ENCODE measurements at places on chromosomes 2 and 18. TPM values are rescaled to one million over a fixed set of nuclear protein-coding genes. Genes with fewer than 3 reads are reported as not detected.

Gene ZNF804A
- not detected for total RNA-seq

Gene GALNT3
- 1.1 TPM for total RNA-seq

Gene CAVIN2
- total RNA-seq = 8.6 TPM

Gene GULP1
- 1.2 TPM for total RNA-seq

Gene FAP
- total RNA-seq = 0.58 TPM

Gene GPAT2
- 1.3 TPM for total RNA-seq

Gene MOCOS
- 27.4 TPM for total RNA-seq

Gene MBOAT2
- total RNA-seq = 0.91 TPM

Gene CAMKMT
- 4.9 TPM for total RNA-seq

Gene CACNB4
- 0.20 TPM for total RNA-seq

DNA sequence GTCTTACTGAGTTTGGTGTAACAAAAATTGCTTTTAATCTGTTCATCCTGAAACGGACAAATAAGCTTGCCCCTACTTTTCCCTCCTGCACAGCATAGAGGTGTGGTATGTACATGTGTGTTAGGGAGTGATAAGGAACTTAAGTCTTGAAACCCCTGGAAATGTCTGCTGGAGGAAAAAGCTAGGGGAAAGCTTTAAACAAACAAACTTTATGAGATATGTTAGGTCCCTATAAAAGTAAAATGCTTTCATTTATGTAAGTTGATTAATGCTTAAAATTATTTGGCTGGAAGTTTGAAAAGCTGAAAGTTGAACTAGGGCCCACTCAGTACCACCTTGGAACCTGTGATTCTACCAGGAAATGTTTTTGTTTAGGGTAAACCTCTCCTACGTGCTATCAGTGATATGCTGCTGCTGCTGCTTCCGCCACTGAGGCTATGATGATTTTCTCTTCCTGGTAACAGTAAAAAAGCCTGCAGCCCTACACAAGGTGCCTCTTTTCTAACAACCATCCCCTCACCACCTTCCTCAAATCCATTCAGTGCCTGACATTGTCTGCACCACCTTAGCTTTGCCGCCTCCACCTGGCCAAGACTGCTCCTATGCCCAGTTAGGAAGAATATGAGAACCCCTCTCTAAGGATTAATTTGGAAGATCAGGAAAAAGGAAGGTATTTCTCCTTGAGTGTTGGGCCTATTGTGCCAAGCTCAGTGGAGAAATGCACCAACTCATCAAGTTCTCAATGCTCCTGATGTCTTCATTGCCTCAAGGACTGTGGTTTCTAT is 2.5 kb upstream of the YES1 start:
- no peak for DNase-seq

- no peak for DNase-seq
Measured at GRCh38 chr2:40403233-40403836, 48.6 kb downstream of the SLC8A1 start.

GRCh38 chr2:35443087-35443486 is 912.5 kb upstream of the CRIM1 start:
- DNase-seq = no peak

DNA sequence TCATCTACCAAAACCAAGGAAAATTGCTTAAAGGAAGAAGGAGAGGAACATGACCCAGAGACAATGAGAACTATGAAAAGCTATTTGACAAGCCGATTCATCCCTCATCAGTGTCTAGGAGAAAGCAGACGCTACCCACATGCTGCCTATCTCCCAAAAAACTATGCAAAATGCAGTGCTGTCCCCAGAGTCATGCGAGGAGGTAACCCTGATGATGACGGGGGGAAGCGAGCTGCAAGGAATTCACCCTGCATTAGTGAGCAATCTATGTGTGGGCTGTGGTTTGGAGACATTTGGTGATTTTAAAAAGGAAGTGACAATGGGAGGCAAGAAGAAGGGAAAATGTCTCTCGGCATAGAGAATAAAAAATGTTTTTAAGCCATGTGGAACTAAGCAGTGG is 472.7 kb downstream of the CMPK2 start:
- no peak for DNase-seq

- no peak for DNase-seq
Measured at GRCh38 chr2:75012080-75012479, 53.6 kb downstream of the POLE4 start.

DNA sequence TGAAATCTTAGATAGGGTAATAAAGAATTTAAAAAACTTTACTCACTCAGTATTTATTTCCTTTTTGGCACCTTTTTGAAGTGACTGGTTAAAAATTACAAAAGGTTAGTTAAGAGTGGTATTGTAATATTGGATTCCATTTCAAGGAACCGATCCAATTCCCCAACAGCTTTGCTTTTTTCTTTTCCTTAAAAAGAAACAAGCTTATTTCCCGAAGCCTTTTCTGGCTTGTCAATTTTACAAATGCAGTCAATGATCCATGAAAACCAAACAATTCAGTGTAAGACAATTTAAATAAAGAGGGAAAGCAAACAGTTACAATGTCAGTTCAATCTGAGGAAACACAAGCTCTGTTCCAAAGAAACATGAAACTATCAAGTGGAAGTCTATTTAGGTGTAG is 200.2 kb downstream of the RIT2 start:
- DNase-seq = no peak

DNA sequence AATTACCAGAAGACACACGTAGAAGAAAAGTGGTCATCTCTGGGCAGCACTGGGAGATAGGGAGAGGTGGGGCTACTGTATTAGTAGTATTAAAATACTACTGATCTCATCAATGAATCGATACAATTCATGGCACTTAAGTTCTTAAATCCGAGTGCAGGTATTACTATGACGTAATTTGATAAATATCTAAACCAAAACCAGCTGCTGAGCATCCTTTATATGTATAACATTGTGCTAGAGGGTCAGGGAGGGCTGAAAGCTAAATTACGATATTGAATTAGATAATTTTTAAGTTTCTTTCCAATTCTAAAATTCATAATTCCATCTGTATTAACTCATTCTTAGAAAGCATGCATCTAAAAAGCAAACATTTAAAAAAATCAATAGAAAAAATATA is 25.3 kb downstream of the DARS1 start:
- no peak for DNase-seq

DNA sequence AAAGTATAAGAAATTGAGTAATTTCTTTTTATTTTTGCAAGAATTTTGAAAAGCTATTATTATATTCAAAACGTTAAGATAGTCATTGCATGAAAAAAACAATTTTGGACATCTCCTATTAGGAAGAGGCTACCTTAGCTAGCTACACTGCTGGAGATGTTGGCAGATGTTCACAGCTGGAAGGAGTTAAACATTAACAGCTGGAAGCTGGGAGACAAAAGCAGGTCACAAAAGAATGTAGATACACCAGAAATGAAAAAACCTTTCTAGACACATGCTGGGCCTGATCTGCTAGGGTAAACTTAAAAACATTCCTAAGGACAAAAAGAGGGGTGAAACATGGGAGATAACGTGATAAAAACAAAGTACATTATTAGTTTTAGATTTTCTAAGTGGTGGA is 84.4 kb downstream of the SESTD1 start:
- DNase-seq = no peak

DNA sequence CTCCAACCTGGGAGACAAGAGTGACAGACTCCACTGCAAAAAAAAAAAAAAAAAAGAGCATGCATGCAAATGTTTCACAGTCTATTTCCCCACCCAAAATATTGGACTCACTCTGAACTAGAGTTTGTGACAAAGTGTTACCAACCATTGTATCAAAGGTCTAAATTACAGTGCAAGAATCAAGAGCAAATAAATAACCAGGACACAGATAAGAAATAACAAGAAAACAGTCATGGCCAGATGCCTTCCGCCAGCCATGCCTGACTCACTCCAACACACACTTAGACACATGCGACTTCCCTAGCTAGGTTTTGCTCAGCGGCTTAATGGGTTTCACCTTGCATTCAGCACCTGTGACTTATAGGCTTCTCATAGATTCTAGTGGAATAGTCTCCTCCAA is 62.8 kb downstream of the CYB5A start:
- peak; percentile 57 for DNase-seq

GRCh38 chr2:217791551-217791950 is 211.2 kb downstream of the TNS1 start:
- DNase-seq = no peak

- no peak for DNase-seq
Measured at GRCh38 chr18:25112821-25113434, 239.0 kb downstream of the ZNF521 start.

DNA sequence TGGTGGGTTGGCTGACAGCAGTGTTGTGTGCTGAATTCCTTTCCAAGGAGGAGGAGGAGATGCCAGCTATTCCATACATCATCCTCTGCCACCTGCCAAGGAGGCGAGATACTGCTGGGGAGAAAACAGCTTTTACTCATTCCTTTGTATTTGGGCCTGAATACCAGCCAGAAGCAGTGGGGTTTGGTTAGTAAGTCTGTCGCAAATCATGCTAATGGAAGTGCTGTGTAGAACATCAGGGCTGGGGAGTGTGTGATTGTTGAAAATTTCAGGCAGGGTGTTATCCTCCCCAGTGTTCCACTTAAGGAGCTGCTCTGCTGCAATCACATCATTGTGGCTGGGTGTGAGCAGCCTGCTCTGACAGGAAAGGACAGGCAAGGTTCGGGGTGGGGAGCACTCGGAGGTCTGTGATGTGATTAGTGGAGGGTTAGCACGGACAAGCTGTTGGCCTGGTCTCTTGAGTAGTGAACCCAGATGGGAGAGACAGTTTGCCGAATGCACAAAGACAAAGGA is 128.2 kb upstream of the DLX2 start:
- DNase-seq = no peak

DNA sequence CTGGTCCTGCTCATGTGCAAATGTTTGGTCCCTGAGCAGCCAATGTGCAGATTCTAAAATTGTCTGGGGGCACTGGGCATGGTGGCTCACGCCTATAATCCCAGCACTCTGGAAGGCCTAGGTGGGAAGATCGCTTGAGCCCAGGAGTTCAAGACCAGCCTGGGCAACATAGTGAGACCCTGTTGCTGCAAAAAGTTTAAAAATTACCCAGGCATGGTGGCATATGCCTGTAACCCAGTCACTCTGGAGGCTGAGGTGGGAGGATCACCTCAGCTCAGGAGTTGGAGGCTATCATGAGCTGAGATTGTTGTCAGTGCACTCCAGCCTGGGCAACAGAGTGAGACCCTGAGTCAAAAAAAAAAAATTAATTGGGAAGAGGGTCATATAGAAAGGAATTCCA is 5.1 kb downstream of the LIPG start:
- DNase-seq = no peak

GRCh38 chr2:105888625-105889024 is 143.9 kb downstream of the NCK2 start:
- DNase-seq = no peak

GRCh38 chr2:241003830-241004564 is 5.6 kb downstream of the SNED1 start:
- no peak for DNase-seq

- DNase-seq = no peak
Measured at GRCh38 chr2:9269695-9270360, 63.2 kb downstream of the ASAP2 start.

- no peak for DNase-seq
Measured at GRCh38 chr2:45746888-45747287, 95.4 kb downstream of the PRKCE start.

- peak; percentile 82 for DNase-seq
Measured at GRCh38 chr2:20666304-20667150, at the start of gene GDF7. Gene GDF7, plus strand, starts transcription at chr2:20667144. Its CDS starts 96 bp downstream, at chr2:20667240.

DNA sequence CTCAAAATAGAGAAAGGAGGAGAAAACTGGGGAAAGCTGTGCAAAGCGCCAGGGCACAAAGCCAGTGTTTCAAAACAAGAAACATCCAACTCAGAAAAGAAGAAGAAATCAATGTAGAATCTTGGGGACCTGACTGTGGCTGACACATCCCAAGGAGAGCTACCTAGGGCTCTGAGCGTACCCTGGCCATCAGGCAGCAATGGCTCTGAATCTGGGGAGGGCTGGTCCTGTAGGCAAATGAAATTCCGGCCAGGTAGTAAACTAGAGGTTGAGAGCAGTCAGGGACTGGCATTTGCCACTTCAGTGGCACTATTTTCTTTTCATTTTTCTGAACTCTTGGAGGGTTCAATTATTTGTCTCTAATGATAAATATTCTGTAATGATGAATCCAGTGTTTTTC is 525.8 kb downstream of the STK39 start:
- DNase-seq = no peak
